ENCODE measurements at places on chromosomes 2 and 18. TPM values are rescaled to one million over a fixed set of nuclear protein-coding genes. Genes with fewer than 3 reads are reported as not detected.

GRCh38 chr2:10475811-10476660, 27.9 kb upstream of the ODC1 start:
- DNase-seq: no peak
- no peaks in the 10 kb centered on the region for H3K27me3 ChIP-seq
- no peak overlapping the region for H3K4me3 ChIP-seq

- H3K4me3 ChIP-seq: no peak overlapping the region
- H3K27me3 ChIP-seq: no peaks in the 10 kb centered on the region
These were observed 23.8 kb upstream of the CABYR start for GRCh38 chr18:24114924-24115549.

DNA sequence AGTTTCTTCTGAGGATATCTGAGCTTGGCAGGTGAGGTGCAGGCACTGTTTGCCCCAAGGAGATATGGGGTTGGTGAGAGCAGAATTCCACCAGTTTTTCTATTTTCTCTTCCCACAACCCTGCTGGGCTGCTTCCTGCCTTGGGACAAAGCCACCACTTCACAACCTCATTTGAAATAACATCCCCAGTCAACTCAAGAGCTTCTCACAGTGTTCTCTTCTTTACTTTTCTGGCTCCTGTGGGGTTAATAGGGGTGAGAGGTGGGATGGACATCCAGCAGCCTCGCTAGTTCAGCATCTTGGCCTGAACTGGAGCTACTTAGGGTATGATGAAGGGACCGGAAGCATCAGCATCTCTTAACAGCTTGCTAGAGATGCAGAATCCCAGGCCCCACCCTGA, 106.3 kb downstream of the SLC4A3 start:
- H3K4me1 ChIP-seq: no peaks in the 10 kb centered on the region
- H3K4me3 ChIP-seq: no peak overlapping the region
- no peak for DNase-seq
- H3K36me3 ChIP-seq: no peaks in the 10 kb centered on the region
- H3K27me3 ChIP-seq: no peaks in the 10 kb centered on the region
- H3K27ac ChIP-seq: no peak overlapping the region

DNA sequence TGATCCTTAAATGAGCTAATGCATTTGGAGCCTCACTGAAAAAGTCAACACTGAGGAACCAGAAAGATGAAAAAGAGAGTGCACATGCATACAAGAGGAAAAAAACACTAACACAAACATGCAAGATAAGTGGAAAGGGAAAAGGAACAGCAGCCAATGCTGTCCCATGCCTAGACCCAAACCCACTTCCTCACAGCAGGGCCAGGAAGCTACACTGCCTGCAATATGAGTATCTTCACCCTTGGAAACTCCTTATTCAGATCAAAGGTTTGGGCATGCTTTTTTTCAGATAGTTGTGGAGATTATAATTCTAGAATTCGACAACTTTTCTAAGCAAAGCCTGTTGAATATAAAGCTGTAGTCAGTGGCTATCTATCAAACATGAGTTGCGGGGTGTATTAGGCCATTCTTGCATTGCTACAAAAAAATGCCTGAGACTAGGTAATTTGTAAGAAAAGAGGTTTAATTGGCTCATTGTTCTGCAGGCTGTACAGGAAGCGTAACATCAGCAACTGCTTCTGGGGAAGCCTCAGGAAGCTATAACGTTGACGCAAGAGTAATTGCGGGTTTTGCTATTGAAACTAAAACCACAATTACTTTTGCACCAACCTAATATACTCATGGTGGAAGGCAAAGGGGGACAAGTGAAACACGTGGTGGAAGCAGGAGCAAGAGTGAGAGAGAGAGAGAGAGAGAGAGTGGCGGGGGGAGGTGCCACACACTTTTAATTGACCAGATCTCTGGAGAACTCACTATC, 138.2 kb downstream of the MBD2 start:
- H3K4me1 ChIP-seq: no peaks in the 10 kb centered on the region
- no peaks in the 10 kb centered on the region for H3K27me3 ChIP-seq
- no peak for DNase-seq
- no peak overlapping the region for H3K27ac ChIP-seq
- no peaks in the 10 kb centered on the region for H3K36me3 ChIP-seq

DNA sequence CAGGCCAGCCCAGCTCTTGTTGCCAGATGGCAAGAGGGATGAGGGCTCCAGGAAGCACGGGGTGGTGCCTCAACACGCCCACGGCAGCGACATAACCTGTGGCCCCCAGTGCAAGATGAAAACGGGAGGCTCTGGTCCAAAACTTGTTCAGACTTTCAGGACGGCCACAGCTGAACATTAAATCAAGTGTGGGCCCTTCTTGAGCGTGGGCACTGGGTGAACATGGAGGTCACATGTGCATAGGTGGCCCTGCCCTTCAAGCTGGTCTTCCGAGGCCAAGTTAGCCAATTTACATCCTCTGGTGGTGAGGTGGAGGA, 77.5 kb downstream of the NDUFA10 start:
- no peak for DNase-seq
- H3K27me3 ChIP-seq: no peaks in the 10 kb centered on the region
- no peak overlapping the region for H3K4me3 ChIP-seq
- no peak overlapping the region for H3K27ac ChIP-seq

DNA sequence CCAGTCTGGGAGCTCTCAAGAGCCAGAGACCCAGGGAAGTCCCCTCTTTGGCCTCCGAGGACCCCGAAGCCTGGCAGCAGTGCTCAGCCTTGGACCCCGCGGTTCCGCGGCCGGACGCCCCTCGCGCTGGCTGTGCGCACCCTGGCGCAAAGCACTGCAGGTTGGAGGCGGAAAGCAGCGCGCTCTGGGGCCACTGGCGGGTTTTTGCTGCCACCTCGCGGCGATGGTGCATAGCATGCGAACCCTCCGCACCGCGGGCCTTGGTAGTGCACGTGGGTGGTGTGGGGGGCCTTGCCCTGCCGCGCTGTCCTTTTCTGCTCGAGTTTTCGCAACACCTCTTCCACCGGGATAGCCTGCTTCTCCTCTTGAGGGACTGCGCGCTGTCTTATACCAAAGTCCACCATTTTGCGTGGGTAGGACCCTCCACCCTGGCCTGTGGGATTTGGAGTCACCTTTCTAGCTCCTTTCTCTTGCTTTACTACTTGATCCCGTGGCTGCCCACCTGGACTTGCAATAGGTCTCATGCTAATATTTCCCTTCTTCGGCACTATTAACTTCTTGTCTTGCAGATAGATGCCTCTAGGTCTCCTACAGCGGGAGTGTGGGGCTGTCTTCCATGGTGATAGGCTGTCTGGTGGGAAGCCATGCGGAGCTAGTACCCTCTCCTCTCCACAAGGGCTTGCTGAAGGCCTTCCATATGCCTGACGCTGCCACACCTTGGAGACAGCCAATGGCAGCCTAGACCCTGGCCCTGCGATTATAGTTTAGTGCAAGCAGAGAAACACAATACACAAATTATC, 14.3 kb downstream of the SIX3 start:
- H3K4me1 ChIP-seq: peaks cover 25% of the 10 kb centered on the region
- no peak for DNase-seq
- H3K4me3 ChIP-seq: no peak overlapping the region
- H3K36me3 ChIP-seq: no peaks in the 10 kb centered on the region

LHCGR gene
- total RNA-seq: 0.22 TPM

DNA sequence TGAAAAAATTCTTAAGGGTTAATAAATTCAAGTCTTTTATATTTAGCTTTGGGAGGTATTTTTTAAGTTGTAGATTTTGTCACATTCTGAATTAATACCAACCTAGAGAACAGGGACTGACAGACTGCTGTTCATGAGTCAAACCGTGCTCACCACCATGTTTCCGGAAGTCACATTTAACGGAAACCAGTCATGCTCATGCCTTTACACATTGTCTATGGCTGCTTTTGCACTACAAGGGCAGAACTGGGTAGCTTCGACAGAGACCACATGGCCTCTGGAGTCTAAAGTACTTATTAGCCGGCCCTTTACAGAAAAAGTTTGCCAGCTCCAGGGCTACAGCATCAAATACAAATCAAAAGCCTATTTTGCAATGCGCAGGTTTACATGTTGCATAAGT, 33.3 kb downstream of the LONRF2 start:
- H3K27me3 ChIP-seq: no peaks in the 10 kb centered on the region
- no peak overlapping the region for H3K4me3 ChIP-seq
- no peak for DNase-seq
- H3K4me1 ChIP-seq: no peaks in the 10 kb centered on the region
- H3K27ac ChIP-seq: no peak overlapping the region

- no peak for DNase-seq
- H3K4me1 ChIP-seq: peaks cover 42% of the 10 kb centered on the region
- no peaks in the 10 kb centered on the region for H3K27me3 ChIP-seq
- H3K36me3 ChIP-seq: no peaks in the 10 kb centered on the region
- H3K27ac ChIP-seq: peak overlapping the region; percentile 95
These were observed 2.4 kb downstream of the EPAS1 start for GRCh38 chr2:46299365-46300263.

- H3K4me3 ChIP-seq: no peak overlapping the region
- H3K27me3 ChIP-seq: peaks cover 6% of the 10 kb centered on the region
- no peak overlapping the region for H3K27ac ChIP-seq
- DNase-seq: no peak
These were observed 6.3 kb upstream of the NEU4 start for GRCh38 chr2:241802421-241803318.

GRCh38 chr2:14304326-14304725, 328.2 kb upstream of the LRATD1 start:
- no peak overlapping the region for H3K27ac ChIP-seq
- no peaks in the 10 kb centered on the region for H3K27me3 ChIP-seq
- H3K4me1 ChIP-seq: no peaks in the 10 kb centered on the region
- H3K36me3 ChIP-seq: no peaks in the 10 kb centered on the region
- H3K4me3 ChIP-seq: no peak overlapping the region
- no peak for DNase-seq

- peaks cover 7% of the 10 kb centered on the region for H3K4me1 ChIP-seq
- no peak overlapping the region for H3K4me3 ChIP-seq
- H3K27me3 ChIP-seq: no peaks in the 10 kb centered on the region
These were observed 54.7 kb downstream of the CABLES1 start for GRCh38 chr18:23189768-23190661.

DNA sequence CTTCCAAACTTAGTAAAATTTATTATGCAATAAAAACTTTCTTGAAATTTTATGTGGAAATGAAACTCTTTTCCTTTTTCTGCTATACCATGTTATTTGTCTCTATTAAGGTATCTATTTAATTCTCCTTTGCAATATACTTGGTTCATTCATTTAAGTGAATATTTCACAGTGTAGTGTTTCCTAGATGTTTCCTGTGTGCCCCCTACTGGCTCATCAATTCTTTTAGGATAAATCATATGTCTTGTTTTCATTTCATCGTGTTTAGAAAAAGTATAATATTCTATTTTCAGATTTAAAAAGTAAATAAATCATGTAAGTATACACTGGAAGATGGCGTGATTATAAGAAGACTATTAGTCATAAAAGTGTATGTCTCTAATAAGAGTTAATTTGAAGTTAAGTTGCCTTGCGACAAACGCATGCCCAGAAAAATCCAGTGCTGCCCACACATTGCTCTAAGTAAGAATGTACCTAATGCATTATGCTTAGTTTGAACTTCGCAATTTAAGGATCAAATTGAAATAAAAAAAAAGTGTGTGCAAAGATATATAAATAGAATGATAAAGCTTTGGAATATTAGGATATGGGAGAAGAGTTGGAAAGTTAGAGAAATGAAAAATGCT, 525.4 kb downstream of the KCNJ3 start:
- H3K4me3 ChIP-seq: no peak overlapping the region
- H3K27me3 ChIP-seq: no peaks in the 10 kb centered on the region
- DNase-seq: no peak
- H3K36me3 ChIP-seq: no peaks in the 10 kb centered on the region

GRCh38 chr18:49094136-49094535, 143.4 kb upstream of the SMAD7 start:
- H3K27ac ChIP-seq: peak overlapping the region; percentile 39
- DNase-seq: no peak
- H3K4me3 ChIP-seq: no peak overlapping the region
- H3K36me3 ChIP-seq: no peaks in the 10 kb centered on the region
- no peaks in the 10 kb centered on the region for H3K27me3 ChIP-seq

- no peak overlapping the region for H3K27ac ChIP-seq
- no peak overlapping the region for H3K4me3 ChIP-seq
- H3K27me3 ChIP-seq: no peaks in the 10 kb centered on the region
- no peak for DNase-seq
- H3K36me3 ChIP-seq: no peaks in the 10 kb centered on the region
These were observed 10.7 kb downstream of the PIK3C3 start for GRCh38 chr18:41965634-41966255.

DNA sequence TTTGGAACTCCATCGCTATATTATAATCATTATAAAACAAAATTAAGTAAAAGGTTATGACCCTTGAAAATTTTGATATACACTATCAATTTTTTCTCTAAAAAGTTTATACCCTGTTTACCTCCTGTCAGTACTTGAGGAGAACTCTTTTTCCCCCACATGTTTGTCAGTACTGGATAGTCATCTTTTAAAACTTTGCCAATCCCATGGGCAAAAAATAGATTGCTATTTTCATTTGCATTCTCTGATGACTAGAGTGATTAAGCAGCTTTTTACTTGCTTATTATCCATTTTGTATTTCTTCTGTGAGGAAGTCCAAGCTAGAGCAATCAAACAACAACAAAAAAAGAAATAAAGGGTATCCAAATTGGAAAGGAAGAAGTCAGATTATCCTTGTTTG, 76.4 kb downstream of the DGKD start:
- DNase-seq: no peak
- H3K27me3 ChIP-seq: no peaks in the 10 kb centered on the region
- H3K4me3 ChIP-seq: no peak overlapping the region
- no peaks in the 10 kb centered on the region for H3K4me1 ChIP-seq

DNA sequence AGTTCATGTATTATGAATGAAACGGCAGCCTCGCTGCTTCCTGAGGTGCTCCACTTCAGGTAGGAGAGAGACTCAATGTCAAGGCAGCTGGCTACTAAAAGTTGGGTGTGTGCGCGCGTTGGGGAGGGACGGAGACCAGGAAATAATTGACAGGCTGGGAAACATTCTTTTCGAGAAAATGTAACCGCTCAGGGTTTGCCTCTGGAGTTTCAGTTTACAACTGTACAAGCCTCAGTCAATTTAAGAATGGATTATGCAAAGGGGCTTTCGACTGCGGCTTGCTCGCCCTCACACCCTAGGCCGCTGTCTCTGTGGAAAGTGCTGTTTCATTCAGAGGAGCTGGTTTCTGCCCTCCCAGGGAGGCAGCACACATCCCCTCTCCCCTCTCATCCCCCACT, 4.4 kb upstream of the SPRED2 start:
- no peaks in the 10 kb centered on the region for H3K36me3 ChIP-seq
- peak overlapping the region; percentile 80 for H3K4me3 ChIP-seq
- peaks cover 16% of the 10 kb centered on the region for H3K4me1 ChIP-seq
- peak overlapping the region; percentile 84 for H3K27ac ChIP-seq

DNA sequence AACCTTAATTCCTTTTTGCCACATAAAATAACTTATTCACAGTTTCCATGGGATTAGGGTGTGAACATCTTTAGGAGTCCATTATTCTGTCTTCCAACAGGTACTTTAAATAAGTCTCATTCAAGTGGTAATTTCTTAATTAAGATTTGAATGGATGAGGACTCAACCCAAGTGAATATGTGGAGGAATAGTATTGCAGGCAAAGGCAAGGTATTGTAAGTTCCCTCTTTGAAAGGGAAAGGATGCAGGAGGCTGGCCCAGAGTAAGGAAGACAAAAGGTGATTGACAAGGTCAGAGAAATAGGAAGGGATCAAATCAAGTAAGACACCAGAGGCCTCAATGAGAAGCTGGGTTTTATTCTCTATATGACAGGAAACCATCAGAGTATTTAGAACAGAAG, 238.2 kb upstream of the RBMS1 start:
- no peaks in the 10 kb centered on the region for H3K36me3 ChIP-seq
- H3K27ac ChIP-seq: no peak overlapping the region
- H3K4me3 ChIP-seq: no peak overlapping the region
- DNase-seq: no peak
- no peaks in the 10 kb centered on the region for H3K4me1 ChIP-seq
